ENCODE measurements at places on chromosomes 5 and 9. TPM values are rescaled to one million over a fixed set of nuclear protein-coding genes. Genes with fewer than 3 reads are reported as not detected.

GRCh38 chr5:33065131-33065530 is 354.0 kb downstream of the NPR3 start:
- no peaks in the 10 kb centered on the region for H3K27me3 ChIP-seq
- no peak overlapping the region for H3K4me3 ChIP-seq
- no peak for DNase-seq

DNA sequence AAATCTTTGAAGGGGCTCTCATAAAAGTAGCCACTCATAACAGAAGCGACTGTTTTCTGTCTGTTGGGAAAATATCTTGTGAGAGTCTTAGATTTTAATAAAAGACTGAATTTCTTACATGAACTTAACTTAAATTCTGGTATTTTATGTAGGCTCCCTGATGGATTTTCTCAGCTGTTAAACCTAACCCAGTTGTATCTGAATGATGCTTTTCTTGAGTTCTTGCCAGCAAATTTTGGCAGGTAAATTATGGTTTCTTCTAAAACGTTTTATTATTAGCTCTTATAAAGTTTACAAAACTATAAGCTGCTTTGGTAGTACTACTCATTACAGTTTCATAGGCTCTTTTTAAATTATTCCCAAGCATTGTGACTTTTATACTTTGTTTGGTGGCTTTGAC is 87.0 kb downstream of the ERBIN start:
- peaks cover 36% of the 10 kb centered on the region for H3K36me3 ChIP-seq
- no peak for DNase-seq

DNA sequence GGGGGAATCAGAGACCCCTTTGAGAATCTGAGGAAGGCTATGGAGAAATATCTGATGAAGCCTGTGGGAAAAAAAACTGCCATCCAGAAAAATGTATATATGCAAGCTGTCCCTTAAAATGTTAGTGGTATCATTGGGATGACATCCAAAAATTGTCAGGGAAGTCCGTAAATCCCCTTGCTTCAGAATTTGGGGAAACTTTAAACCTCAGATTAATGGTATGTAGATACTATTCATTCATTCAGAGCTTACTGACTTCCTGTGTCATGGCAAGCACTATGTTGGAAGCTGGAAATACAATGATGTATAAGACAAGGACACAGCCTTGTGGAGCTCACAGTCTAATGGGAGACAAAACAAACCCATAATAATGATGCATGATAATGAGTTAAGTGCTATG is 10.9 kb upstream of the MOB3B start:
- H3K4me1 ChIP-seq = peaks cover 12% of the 10 kb centered on the region
- no peak overlapping the region for H3K27ac ChIP-seq
- H3K36me3 ChIP-seq = no peaks in the 10 kb centered on the region
- DNase-seq = no peak
- no peak overlapping the region for H3K4me3 ChIP-seq
- H3K27me3 ChIP-seq = no peaks in the 10 kb centered on the region

GRCh38 chr9:119221276-119221675 is 148.0 kb downstream of the BRINP1 start:
- H3K36me3 ChIP-seq = no peaks in the 10 kb centered on the region
- no peak overlapping the region for H3K4me3 ChIP-seq
- no peak for DNase-seq
- H3K27ac ChIP-seq = no peak overlapping the region
- peaks cover 3% of the 10 kb centered on the region for H3K4me1 ChIP-seq
- H3K27me3 ChIP-seq = no peaks in the 10 kb centered on the region

DNA sequence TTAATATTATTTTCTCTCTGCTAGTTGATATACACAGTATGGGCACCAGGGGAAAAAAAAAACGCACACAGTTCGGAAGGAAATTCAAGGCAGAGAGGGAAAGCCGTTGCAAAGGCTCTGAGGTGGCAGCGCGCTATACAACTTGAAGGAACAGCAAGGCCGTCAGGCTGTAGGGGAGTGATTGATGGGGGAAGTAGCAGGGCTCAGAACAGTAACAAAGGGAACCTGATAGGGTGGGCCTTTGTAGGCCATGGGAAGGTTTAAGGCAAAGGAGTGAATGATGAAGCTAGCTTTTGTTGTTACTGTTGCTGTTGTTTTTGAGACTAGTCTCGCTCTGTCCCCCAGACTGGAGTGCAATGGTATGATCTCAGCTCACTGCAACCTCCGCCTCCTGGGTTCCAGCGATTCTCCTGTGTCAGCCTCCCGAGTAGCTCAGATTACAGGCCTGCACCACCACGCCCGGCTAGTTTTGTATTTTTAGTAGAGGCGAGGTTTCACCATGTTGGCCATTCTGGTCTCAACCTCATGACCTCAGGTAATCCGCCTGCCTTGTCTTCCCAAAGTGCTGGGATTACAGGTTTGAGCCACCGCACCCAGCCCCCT is 27.0 kb downstream of the AQP7 start:
- peaks cover 19% of the 10 kb centered on the region for H3K4me1 ChIP-seq
- no peaks in the 10 kb centered on the region for H3K27me3 ChIP-seq
- H3K4me3 ChIP-seq = no peak overlapping the region

Gene CHSY3
- 1.0 TPM for total RNA-seq

Data from heart left ventricle (tissue), 16 donors.